ENCODE measurements at places on chromosomes 5 and 9. TPM values are rescaled to one million over a fixed set of nuclear protein-coding genes. Genes with fewer than 3 reads are reported as not detected.

DNA sequence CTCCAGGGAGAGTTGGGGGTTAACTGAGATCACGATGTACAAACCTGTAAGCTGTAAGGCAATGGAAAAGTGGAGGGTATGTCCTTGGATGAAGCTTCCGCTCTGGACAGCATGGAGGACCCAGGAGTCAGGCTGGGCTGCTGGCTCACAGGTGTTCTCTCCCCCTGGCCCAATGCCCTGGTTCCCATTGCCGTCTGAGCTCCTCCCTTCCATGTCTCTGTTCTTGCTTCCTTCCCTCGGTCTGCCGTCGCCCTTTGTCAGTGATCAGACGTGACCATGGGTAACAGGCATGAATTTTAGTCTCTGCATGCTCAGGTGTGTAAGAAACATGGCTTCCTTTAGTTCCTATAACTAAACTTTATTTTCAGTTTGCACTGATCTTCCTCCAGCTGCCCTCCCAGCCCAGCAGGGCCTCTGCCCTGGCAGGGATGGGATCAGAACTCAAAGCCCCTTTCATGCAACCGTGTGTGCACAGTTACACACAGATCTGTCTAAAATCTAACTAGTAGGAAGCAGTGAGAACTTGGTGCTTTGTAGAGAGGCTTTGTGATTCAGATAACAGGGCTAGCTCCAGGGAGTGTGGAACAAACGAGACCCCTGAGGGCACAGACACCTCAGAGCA lies 51.7 kb upstream of the KCNMB1 start:
- DNase-seq: no peak
- no peaks in the 10 kb centered on the region for H3K36me3 ChIP-seq
- no peak overlapping the region for H3K4me3 ChIP-seq
- no peaks in the 10 kb centered on the region for H3K27me3 ChIP-seq
- H3K27ac ChIP-seq: no peak overlapping the region

DNA sequence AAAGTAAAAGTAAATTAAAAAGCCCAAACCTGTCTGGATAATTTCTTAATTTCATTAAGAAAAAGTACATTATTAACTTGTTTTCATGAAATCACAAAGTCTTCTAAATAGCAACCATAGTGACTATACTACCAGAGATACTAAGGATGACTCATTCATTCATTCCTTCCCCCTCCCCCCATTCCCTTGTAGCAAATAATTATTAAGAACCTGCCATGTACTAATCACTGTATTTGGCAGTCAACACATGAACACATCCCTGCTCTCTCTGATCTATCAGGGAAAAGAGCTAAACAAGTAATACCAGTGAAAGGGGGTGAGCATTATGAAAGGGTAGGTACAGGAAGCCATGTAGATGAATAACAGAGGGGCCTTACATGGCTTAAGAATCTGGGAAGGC lies 203.9 kb downstream of the CWC27 start:
- no peaks in the 10 kb centered on the region for H3K27me3 ChIP-seq
- H3K4me3 ChIP-seq: no peak overlapping the region
- H3K36me3 ChIP-seq: peaks cover 3% of the 10 kb centered on the region
- no peaks in the 10 kb centered on the region for H3K4me1 ChIP-seq
- no peak overlapping the region for H3K27ac ChIP-seq

DNA sequence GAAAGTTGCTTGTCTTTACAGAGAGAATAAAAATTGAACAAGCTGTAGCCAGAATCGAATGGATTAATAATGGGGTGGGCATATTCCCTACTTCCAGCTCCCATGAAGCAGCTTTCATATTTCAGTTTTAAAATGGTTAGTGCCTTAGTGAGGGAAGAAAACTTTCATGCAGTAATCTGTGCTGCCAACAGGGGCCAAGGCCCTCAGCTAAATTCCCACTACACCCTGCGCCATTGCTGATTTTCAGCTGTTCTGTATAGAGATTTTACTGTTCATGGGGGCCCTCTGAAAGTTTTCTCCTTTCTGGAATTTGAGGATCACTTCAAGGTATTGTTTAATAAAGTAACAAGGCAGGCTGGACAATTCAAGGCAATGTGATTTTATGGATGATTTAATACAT lies 58.2 kb downstream of the CAST start:
- H3K4me3 ChIP-seq: no peak overlapping the region
- no peak overlapping the region for H3K27ac ChIP-seq
- H3K4me1 ChIP-seq: peaks cover 4% of the 10 kb centered on the region
- H3K36me3 ChIP-seq: peaks cover 6% of the 10 kb centered on the region
- no peaks in the 10 kb centered on the region for H3K27me3 ChIP-seq
- DNase-seq: no peak

DNA sequence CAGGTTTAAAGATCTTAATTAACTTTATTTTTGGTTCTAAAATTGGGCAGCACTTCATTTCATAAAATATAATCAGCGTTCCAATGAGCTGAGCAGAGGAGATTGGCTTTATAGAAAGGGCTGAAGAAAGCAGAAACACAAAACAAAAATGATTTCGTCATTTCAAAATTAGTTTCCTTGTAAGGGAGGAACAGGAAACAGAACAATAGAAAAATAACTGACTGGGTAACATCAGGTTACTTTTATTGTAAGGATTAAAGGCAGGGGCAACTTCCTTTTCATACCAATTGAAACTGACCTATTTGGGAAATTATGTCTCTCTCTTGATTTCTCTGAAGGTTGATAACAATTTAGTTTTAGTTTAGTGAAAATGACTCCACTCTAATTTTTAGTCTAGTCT lies 157.1 kb downstream of the ATP10B start:
- H3K4me1 ChIP-seq: no peaks in the 10 kb centered on the region
- no peak for DNase-seq
- no peak overlapping the region for H3K4me3 ChIP-seq

DNA sequence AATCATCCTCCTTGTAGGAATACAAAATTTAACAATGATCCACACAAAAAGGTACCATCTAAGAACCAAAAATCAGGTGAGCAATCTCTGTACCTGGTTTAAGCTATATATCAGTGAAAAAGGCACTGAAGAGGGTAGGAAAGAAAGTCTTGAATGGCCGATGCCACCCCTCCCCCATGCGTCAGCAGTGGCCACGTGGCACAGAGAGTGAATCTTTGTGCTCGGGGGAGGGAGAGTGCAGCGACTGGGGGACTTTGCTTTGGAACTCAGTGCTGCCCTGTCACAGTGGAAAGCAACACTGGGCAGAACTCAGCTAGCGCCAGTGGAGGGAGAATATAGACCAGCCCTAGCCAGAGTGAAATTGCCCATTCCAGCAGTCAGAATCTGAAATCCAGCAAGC lies 28.3 kb upstream of the PDE4D start:
- H3K4me3 ChIP-seq: no peak overlapping the region
- no peak overlapping the region for H3K27ac ChIP-seq

- H3K4me1 ChIP-seq: no peaks in the 10 kb centered on the region
- no peaks in the 10 kb centered on the region for H3K27me3 ChIP-seq
- no peak for DNase-seq
- no peak overlapping the region for H3K27ac ChIP-seq
- H3K36me3 ChIP-seq: no peaks in the 10 kb centered on the region
Observed at GRCh38 chr9:86168256-86168655, 68.9 kb upstream of the GOLM1 start.

DNA sequence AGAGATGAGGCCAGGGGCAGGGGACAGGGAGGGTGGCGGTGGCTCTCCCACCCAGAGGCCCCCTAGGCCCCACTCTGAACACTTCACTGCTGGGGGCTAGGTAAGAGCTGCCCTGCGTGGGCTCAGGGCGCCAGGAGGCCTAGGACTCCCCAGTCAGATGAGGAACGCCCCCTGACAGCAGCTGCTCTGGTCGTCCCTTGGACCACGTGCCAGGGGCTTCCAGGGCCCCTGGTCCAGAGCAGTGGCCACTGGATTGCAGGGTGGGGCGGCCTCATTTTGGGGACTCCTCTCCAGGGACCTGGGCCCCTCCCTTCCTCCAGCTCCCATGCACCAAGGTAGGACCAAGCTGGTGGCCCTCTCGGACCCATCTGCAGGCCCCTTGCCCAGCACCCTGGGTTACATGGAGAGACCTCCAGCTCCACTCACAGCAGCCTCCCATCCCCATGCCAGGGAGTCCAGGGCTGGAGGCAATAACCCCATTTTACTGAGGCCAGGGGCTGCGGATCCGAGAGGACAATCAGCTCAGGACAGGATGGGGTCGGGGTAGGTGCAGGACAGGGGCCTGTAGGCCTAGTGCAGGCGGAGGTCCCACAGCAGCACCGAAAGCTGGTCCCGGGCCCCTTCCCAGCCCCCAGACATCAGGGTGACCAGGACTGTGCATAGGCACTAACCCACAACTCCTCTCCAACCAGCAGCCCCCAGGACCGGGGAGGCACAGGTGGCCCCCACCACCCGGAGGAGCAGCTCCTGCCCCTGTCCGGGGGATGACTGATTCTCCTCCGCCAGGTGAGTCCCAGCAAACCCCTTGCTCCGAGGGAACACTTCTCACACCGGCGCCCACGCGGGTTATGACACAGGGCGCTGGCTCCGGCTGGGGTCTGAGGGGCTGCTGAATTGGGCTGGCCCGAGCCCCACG lies 1.5 kb downstream of the EGFL7 start:
- peaks cover 42% of the 10 kb centered on the region for H3K27me3 ChIP-seq
- no peak overlapping the region for H3K27ac ChIP-seq
- no peaks in the 10 kb centered on the region for H3K36me3 ChIP-seq
- peaks cover 4% of the 10 kb centered on the region for H3K4me1 ChIP-seq

DNA sequence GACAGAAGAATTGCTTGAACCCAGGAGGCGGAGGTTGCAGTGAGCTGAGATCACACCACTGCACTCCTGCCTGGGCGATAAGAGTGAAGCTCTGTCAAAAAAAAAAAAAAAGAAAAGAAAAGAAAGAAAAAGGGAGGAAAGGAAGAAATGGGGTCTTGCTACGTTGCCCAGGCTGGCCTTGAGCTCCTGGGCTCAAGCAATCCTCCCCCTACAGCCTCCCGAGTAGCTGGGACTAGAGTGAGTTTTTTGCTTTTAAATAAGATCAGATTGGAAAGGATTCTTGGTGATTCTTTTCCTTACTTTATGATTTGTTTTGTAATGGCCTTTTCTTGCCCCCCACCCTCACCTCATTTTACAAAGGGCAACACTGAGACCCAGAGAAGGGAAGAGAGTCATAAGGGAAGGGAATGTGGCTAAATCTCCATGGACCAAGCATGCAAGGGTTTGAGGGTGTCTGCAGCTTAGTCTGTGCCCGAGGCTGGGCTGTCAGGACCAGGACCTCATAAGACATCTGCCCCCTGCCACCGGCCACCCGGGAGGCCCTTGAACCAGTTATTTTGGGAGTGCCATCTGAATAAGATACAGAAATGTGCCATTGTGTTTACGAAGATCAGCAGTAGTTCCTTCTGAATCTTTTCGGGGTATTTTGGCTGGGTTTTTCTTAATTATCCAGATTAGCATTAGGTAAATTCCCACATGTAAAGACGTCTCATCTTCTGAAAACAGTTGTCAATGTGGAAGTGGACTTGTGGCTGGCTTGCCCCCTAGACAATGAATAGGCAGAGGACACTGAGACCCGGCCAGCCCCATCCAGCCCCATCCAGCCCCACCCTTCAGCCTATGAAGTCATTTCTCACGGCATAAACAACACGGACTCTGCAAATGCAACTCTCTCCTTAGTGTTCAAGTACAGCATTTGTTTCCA lies 44.5 kb upstream of the GRHPR start:
- DNase-seq: no peak
- peaks cover 18% of the 10 kb centered on the region for H3K27me3 ChIP-seq
- H3K27ac ChIP-seq: no peak overlapping the region

GRCh38 chr5:62692946-62693713 lies 114.5 kb downstream of the LRRC70 start:
- H3K4me1 ChIP-seq: no peaks in the 10 kb centered on the region
- H3K4me3 ChIP-seq: no peak overlapping the region
- H3K27ac ChIP-seq: no peak overlapping the region
- no peaks in the 10 kb centered on the region for H3K27me3 ChIP-seq
- no peaks in the 10 kb centered on the region for H3K36me3 ChIP-seq
- DNase-seq: no peak

- H3K27ac ChIP-seq: no peak overlapping the region
- DNase-seq: no peak
- no peaks in the 10 kb centered on the region for H3K4me1 ChIP-seq
- no peaks in the 10 kb centered on the region for H3K36me3 ChIP-seq
- no peaks in the 10 kb centered on the region for H3K27me3 ChIP-seq
- H3K4me3 ChIP-seq: no peak overlapping the region
Observed at GRCh38 chr5:163106098-163106497, 331.3 kb upstream of the CCNG1 start.

- H3K27me3 ChIP-seq: no peaks in the 10 kb centered on the region
- peaks cover 14% of the 10 kb centered on the region for H3K4me1 ChIP-seq
- H3K27ac ChIP-seq: peak overlapping the region; percentile 40
- peak overlapping the region; percentile 98 for H3K4me3 ChIP-seq
Observed at GRCh38 chr9:136728548-136729123, 14.1 kb downstream of the LCN10 start.

GRCh38 chr9:95725045-95725444 lies 150.4 kb upstream of the ERCC6L2 start:
- no peak overlapping the region for H3K4me3 ChIP-seq
- H3K36me3 ChIP-seq: no peaks in the 10 kb centered on the region
- DNase-seq: no peak
- H3K4me1 ChIP-seq: peaks cover 2% of the 10 kb centered on the region

GRCh38 chr5:160511280-160511929 lies 89.8 kb downstream of the PTTG1 start:
- H3K36me3 ChIP-seq: no peaks in the 10 kb centered on the region
- no peak overlapping the region for H3K4me3 ChIP-seq
- no peak for DNase-seq
- H3K4me1 ChIP-seq: peaks cover 2% of the 10 kb centered on the region

- H3K36me3 ChIP-seq: peaks cover 4% of the 10 kb centered on the region
- H3K4me1 ChIP-seq: peaks cover 6% of the 10 kb centered on the region
- DNase-seq: no peak
- H3K27ac ChIP-seq: no peak overlapping the region
- no peak overlapping the region for H3K4me3 ChIP-seq
Observed at GRCh38 chr5:65261499-65261898, 220.2 kb downstream of the ADAMTS6 start.

DNA sequence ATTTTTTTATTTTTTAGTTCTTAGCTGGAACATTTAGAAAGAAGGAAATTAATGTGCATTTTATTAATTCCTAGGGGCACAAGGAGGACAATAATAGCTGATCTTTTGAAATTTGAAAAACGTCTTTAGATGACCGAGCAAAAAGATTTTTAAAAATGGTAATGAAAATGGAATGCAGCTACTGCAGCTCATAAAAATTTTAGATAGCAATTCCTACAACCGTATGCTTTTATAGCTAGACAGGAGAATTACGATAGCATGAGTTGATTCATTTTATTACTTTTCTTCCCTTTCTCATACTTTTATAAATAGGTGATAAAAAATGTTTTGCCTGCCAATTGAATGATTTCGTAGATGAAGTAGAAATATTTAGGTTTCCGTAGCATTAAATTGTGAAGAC lies 13.7 kb upstream of the RUFY1 start:
- 0 out of 2 replicates have a peak, but pooled peaks cover 2% of the 10 kb centered on the region for H3K4me1 ChIP-seq
- no peak overlapping the region for H3K4me3 ChIP-seq
- H3K36me3 ChIP-seq: no peaks in the 10 kb centered on the region
- no peak for DNase-seq
- no peak overlapping the region for H3K27ac ChIP-seq
- H3K27me3 ChIP-seq: no peaks in the 10 kb centered on the region

The SLC25A2 gene
- 0.28 TPM for total RNA-seq

The TEX48 gene
- total RNA-seq: not detected

The CARTPT gene
- total RNA-seq: not detected

The GPX3 gene
- 0.28 TPM for total RNA-seq

The PCDHA9 gene
- under 0.01 TPM for total RNA-seq

The CATSPER3 gene
- under 0.01 TPM for total RNA-seq

The SEMA4D gene
- 0.56 TPM for total RNA-seq

The SLC6A18 gene
- not detected for total RNA-seq

The GKAP1 gene
- 1.7 TPM for total RNA-seq

Measured in IMR-90 (cell line).